Caki2 (cell line): ENCODE measurements at places on chromosomes 6 and 20.

GRCh38 chr6:6971369-6971768 lies 136.4 kb upstream of the RREB1 start:
- no peak for DNase-seq

DNA sequence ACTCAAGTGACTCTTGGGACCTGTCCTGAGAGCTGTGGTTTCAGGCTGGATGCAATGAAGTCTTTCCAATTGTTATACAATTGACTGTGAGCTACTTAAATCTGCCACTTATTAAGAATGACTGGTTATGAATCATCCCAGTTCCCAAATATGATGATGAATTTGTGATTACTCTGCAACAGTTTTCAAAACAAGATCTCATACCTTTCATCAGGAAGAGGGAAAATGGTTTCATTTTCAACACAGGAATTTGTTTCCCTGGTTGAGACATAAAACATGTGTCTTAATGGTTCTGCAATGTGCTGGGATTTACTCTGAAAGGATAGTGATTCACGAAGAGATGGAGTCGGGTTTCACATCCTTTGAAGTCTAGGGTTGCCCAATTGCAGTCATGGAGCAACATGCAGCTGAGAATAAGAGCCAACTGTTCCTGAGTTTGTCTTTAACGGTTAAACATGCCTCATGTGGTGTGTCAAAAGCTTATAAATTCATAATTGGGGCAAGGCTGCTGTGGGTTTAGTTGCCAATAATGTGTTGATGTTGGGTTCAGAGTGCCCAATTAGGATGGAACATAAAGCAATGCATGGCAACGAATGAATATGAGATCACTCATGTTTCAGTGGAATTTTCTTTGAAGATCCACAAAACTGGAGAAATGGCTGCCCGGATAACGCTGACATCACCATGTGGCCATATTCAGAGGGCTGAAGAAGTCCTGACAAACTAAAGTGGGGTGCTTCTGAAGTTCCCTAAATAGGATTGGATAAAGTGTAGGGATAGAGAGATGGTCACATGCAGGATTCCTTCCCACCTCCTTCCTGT lies 41.0 kb downstream of the CYP24A1 start:
- DNase-seq, result peak; percentile 92

DNA sequence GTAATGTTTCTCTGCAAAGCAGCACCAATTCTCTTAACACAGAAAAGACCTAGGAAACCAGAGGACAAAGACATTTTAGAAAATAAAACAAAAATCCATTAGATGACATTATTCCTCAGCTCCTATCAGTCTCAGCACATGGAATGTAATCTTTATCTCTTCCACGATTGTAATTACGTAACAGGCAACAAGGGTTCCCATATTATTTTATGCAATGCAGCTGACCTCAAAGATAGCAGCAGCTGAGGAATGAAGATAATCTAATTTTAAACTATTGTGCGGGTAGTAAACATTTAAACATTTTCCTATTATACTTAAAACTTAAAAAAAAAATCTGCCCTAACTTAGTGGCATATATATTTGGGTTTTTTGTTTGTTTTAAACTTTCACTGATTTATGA lies 33.0 kb upstream of the PTCHD4 start:
- no peak for DNase-seq

DNA sequence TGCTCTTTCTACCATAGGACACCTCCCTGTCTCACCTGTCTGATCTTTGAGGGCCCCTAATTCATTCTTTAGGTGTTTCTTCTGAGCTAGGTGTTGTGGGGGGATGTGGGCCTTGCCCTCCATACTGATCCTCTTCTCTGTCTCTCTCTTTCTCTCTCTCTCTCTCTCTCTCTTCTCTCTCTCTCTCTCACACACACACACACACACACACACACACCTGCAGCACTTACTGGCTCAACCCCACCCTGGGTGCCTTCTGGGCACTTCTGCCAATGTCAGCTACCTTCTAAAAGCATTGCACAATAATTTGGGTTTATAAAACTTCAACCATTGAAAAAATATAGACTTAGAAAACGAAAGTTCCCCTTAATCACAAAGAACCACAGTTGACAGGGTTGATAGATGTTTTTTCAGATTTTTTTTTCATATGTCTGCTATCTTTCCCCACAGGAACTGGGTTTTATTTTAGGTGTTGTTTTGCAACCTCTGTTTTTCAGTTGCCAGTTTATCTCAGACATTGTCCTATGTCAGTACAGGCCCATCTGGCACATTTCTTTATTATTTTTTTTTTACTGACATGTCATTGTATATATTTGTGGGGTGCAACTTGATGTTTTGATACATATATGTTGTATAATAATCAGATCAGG lies 28.1 kb downstream of the PKIG start:
- DNase-seq, result no peak

DNA sequence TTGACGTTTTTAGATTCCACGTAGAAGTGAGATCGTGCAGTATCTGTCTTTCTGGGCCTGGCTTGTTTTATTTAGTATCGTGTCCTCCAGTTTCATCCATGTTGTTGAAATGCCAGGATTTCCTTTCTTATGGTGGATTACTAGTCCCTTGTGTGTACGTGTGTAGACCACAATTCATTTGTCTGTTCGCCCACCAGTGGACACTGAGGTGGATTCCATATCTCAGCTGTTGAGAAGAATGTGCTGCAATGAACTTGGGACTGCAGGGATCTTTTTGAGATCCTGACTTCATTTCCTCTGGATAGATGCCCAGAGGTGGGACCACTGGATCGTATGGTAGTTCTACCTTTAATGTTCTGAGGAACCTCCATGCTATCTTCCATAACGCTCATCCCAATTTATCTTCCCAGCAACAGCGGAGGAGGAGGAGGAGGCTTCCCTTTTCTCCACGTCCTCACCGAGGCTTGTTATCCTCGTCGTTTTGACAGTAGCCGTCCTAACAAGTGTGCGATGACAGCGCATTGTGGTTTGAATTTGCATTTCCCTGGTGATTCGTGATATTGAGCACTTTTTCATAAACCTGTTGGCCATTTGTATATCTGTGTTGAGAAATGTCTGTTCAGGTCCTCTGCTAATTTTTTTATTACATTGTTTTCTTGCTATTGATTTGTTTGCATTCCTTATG lies 62.4 kb downstream of the CDH4 start:
- no peak for DNase-seq

DNA sequence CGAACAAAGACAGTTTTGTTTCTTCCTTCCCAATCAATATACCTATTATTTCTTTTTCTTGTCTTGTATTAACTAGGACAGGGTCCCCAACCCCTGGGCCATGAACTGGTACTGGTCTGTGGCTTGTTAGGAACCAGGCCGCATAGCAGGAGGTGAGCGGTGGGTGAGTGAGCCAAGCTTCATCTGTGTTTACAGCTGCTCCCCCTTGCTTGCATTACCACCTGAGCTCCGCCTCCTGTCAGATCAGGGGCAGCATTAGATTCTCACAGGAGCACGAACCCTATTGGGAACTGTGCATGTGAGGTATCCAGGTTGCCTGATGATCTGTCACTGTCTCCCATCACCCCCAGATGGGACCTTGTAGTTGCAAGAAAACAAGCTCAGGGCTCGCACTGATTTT lies 151.9 kb downstream of the CDKAL1 start:
- no peak for DNase-seq

DNA sequence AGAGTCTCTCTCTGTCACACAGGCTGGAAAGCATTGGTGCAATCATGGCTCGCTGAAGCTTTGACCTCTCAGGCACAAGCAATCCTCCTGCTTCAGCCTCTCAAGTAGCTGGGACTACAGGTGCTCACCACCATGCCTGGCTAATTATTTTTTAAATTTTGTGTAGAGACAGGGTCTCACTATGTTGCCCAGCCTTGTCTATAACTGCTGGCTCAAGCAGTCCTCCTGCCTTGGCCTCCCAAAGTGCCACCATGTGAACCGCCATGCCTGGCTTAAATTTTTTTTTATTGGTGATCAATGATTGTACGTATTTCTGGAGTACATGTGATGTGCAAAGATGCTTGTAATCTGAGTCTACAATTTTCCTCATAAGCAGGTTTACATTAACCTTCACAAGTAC lies 54.8 kb downstream of the THBS2 start:
- DNase-seq, result no peak

GRCh38 chr20:52493171-52493721 lies 301.7 kb upstream of the ZFP64 start:
- peak; percentile 82 for DNase-seq

DNA sequence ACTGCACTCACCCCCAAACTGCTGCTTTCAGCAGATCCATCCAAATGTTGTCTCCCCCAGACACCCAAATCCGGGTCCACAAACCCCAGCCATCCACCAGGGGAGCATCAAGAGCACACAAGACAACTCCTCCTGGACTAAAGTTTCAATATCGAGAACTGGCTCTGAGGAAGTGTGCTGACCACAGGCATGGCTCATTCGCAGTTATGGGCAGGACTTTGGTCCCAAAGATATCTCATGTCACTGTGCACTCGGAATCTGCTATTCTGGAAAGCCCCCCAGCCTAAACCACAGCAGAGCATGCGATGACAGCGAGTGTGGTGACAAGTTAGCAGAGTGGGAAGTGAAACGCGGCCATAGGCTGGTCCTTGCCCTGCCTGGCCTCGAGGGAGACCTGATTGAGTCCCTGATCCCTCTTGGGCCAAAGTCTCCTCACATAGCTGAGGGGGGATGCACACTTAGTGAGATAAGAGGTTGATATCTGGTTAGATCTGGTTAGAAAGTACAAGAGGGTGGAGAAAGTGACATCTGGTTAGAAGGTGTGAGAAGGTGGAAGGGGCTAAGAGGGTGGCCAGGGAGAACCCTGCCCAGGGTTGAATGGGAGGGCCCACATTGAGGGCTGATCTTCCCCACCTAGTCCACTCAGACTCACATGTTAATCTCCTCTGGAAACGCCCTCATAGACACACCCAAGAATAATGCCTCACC lies 149.7 kb downstream of the MRPL14 start:
- DNase-seq, result no peak

- no peak for DNase-seq
Measured at GRCh38 chr6:100103931-100104330, 109.9 kb upstream of the MCHR2 start.

DNA sequence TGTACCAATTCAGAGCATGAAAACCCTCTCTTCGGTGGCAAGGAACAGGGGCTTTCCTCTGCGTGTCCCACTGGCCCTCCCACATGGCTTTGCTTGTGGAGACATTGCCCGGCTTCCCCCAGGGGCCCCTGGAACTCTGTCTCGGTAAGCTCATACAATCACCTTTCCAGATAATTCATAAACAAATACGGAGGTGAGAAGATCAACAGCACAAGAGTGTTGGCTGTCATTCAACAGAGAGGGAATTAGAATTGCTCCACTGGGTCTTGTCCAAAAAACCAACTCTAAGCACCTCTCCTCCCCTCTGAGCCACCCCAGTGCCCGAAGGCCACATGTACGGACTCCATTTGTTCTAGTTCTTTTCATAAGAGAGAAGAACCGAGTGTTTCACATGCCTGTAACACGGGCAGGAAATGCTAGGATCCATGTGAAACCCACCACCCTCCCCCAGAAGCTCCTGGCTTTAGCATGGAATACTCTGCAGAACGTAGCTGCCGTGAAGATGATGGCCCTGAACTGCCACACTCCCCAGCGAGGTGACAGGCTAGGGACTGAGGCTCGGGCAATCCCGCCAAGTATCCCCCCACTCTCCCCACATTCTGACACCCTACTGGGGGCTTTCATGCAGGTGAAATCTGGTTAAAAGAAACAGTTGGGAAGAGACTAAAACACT lies 24.6 kb upstream of the FOXC1 start:
- no peak for DNase-seq

- no peak for DNase-seq
Measured at GRCh38 chr6:52650941-52651340, 20.0 kb upstream of the TMEM14A start.

- DNase-seq, result no peak
Measured at GRCh38 chr6:152096863-152097496, 289.5 kb downstream of the ESR1 start.

- DNase-seq, result no peak
Measured at GRCh38 chr20:32946629-32947028, 57.6 kb downstream of the SUN5 start.

- no peak for DNase-seq
Measured at GRCh38 chr20:31875671-31876070, 5.2 kb downstream of the TTLL9 start.

GRCh38 chr20:36666181-36666740 lies 20.3 kb upstream of the SLA2 start:
- no peak for DNase-seq

DNA sequence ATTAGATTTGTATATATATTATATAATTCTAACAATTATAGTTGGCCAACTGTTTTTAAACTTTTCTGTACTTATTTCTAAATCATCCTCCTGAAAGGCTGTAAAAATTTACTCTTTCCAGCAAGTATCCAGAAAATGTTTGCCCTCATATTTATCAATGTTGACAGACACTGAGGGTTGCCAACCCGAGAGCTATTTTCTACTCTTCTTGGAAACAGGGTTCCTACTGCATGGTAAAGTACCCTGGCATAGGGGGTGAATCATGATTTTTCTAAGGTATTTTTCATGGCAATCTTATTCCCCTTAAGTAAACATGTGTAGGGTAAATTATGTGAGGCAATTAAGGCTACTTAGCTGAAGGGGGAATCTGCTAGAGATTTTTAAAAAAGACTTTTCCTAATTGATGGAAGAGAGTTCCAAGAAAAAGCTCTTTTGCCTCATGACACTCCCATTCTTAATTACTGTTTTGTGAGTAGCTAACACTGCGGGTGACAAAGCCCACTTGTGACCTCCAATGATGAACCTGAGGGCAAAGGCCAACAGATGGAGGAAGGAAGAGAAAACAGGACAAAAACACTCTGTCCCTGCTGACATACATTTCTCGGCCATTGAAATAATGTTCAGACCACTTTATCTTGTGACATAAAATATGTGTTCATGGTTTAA lies 37.9 kb downstream of the GPX5 start:
- no peak for DNase-seq

DNA sequence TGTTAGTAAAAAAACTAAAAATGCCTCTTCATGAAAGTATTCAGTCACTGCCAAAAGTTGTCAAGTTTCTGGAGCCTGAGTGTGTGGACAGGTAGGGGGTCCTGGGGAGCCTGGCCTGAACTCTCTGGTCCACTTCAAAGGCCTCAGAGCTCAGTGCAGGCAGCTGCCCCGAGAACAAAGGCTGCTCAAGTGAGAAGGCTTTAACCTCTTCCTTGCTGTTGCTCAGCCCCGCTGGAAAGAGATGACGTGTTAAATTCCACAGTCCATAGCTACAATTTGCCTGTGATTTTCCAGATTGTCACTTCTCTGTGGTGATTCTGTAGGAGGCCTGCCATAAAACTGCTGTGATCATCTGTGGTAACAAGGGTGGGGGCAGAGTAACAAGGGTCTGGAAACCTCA lies 96.9 kb downstream of the FAM120B start:
- no peak for DNase-seq

DNA sequence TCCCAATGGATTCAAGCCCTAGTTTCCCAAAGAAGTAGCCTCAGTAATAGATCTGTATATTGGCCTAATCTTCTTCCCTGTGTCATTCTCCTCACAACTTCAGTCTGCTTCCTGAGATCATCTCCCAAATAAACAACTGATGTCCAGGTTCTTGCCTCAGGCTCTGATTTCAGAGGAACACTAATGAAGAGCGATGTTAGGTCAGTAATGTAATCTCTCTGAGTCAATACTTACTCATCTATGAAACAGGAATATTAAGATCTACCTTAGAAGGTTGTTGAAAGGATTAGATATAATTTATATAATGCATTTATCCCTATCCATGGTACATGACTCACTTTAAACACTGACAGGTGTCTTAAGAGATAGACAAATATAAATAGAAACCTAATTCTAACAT lies 246.0 kb upstream of the FLRT3 start:
- peak; percentile 58 for DNase-seq

- peak; percentile 42 for DNase-seq
Measured at GRCh38 chr20:1802385-1803060, 92.7 kb upstream of the SIRPA start.
